Psoas muscle (tissue), 8 donors: ENCODE measurements at places on chromosomes 2 and 18. TPM values are rescaled to one million over a fixed set of nuclear protein-coding genes. Genes with fewer than 3 reads are reported as not detected.

Gene IL36B
- not detected for polyA plus RNA-seq

- DNase-seq: no peak
- no peak overlapping the region for H3K4me3 ChIP-seq
- no peaks in the 10 kb centered on the region for H3K36me3 ChIP-seq
Observed at GRCh38 chr2:199742884-199743283, 108.1 kb downstream of the FTCDNL1 start.

GRCh38 chr2:233428438-233428837 lies 74.1 kb downstream of the DGKD start:
- H3K27ac ChIP-seq: peak overlapping the region; percentile 96
- H3K36me3 ChIP-seq: no peaks in the 10 kb centered on the region
- H3K4me1 ChIP-seq: peaks cover 76% of the 10 kb centered on the region
- DNase-seq: no peak
- H3K27me3 ChIP-seq: no peaks in the 10 kb centered on the region
- peak overlapping the region; percentile 77 for H3K4me3 ChIP-seq

DNA sequence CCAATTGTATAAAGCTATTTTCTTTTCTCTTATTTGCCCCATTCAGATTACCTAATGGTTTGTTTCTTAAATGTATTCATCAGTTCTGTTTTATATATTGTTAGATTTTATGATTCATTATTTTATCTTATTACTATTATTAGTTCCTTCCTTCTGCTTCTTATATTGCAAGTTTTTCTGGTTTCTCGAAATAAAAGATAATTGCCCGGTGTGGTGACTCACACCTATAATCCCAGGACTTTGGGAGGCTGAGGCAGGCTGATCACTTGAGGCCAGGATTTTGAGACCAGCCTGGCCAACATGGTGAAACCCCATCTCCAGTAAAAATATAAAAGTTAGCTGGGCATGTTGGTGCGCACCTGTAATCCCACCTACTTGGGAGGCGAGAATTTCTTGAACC lies 37.8 kb downstream of the ANTXR1 start:
- no peaks in the 10 kb centered on the region for H3K4me1 ChIP-seq
- no peak overlapping the region for H3K4me3 ChIP-seq
- DNase-seq: no peak

DNA sequence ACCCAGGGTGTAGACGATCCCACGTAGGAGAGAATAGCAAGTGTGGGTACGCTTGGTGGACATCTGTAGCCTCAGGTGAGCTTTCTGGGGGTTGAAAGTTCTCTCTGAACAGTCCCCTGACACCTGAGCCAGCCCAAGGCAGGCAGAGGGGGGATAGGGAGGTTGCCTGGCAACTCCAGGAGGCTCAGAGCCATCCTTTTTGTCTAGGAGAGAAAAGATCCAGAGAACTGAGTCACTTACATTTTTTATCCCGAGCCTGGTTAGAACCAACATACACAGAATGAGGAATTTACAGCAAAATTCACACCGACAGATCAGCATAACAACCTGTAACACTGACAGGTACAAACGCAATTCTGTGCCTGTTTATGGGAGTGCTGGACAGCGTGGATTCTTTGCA lies 113.2 kb downstream of the SH3BP4 start:
- no peaks in the 10 kb centered on the region for H3K4me1 ChIP-seq
- no peaks in the 10 kb centered on the region for H3K27me3 ChIP-seq
- H3K4me3 ChIP-seq: no peak overlapping the region

DNA sequence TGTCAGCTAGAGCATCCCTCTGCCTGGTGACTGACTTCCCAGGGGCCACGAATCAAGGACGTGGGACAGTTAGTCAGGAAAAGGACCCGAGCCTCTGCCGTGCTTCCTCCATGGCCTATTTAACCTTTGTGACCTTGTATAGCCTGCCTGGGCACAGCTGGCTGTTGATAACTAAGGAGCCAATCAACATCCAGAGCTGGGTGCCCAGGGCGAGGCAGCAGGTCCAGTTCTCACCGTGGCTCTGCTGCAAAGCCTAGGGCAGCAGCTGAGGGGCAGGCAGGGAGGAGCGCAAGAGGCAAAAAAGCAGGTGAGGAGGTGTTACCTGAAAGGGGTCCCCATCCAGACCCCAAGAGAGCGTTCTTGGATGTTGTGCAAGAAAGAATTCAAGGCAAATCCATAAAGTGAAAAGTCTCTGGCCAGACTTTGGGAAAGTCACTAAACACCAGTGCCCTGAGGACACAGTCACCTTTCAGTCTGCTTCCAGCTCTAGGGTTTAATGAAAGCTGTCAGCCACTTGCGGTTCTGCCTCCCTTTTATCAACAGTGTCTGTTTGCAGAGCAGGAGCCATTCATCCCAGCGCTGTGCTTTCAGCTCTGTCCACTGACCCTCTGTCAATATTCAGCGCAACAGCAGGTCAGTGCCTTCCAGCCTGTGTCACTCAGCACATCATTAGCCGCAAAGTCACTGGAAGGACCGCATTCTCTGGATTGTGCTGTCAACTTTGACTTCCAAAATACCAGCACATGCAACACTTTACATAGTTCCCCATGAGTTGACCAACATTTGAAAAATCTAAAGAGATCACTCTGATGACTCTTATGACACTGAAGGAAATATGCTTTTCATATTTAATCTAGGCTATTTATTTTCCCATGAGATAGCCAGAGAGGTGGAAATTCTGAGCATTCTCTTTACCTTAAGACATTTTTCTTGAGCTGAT lies 38.6 kb upstream of the ASAP2 start:
- H3K4me1 ChIP-seq: no peaks in the 10 kb centered on the region
- peaks cover 4% of the 10 kb centered on the region for H3K27me3 ChIP-seq
- no peak overlapping the region for H3K27ac ChIP-seq
- H3K36me3 ChIP-seq: no peaks in the 10 kb centered on the region
- no peak overlapping the region for H3K4me3 ChIP-seq

Gene ANKRD23
- 608 TPM for polyA plus RNA-seq

GRCh38 chr18:59265974-59266369 lies 7.3 kb downstream of the RAX start:
- H3K27me3 ChIP-seq: peaks cover 81% of the 10 kb centered on the region
- DNase-seq: no peak
- no peaks in the 10 kb centered on the region for H3K36me3 ChIP-seq
- no peak overlapping the region for H3K4me3 ChIP-seq

Gene ACMSD
- not detected for polyA plus RNA-seq

DNA sequence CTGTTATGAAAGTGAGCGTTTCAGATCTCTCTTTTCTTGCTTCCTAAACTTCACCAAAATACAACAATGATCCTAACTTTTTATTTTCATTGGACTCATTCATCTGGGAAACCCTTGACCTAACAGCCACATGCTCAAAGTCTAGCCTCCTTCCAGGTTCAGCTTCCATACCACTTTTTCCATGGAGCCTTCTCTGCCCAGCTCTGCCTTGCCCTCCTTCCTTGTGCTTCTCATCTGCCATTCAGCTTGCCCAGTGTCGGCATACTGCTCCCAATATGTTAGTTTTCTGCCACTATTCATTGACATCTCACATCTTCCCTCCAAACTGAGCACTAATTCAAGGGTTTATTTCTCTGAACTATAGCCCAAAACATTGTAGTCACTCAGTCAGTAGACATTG lies 214.7 kb downstream of the RAD51AP2 start:
- no peak for DNase-seq
- H3K4me3 ChIP-seq: no peak overlapping the region
- H3K36me3 ChIP-seq: no peaks in the 10 kb centered on the region
- H3K27me3 ChIP-seq: no peaks in the 10 kb centered on the region
- H3K4me1 ChIP-seq: no peaks in the 10 kb centered on the region
- no peak overlapping the region for H3K27ac ChIP-seq

GRCh38 chr2:85988914-85989270 lies 100.1 kb upstream of the ST3GAL5 start:
- H3K4me3 ChIP-seq: no peak overlapping the region
- no peaks in the 10 kb centered on the region for H3K27me3 ChIP-seq
- peak overlapping the region; percentile 70 for H3K27ac ChIP-seq
- H3K4me1 ChIP-seq: peaks cover 26% of the 10 kb centered on the region
- DNase-seq: no peak
- no peaks in the 10 kb centered on the region for H3K36me3 ChIP-seq

DNA sequence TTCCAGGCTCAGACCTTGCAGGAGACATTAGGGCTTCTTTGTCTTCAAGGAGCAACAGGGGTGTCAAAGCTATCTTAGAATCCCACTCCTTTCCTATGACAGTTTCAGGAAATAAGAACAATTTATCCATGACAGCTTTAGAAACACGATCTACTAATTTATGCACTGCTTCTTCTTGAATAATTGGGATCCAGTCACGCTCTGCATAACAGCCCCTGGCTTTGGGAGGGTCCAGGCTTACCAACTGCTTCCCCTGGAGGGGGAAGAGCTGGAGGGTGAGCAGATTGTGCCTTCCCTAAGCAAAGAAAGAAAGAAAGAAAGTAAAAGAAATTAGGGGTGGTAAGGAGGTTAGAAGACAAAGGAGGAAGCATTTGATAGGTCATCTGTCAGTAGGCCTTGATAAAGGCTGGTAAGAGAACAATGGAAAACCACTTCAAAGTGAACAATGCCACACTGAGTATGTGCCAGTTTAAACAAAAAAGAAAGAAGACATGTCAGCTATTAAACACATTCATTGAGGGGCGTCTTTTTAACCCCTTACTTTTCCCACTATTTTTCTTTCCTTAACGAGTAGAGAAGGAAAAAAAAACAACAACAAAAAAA lies 327.6 kb downstream of the DCC start:
- H3K27me3 ChIP-seq: no peaks in the 10 kb centered on the region
- H3K4me1 ChIP-seq: no peaks in the 10 kb centered on the region
- no peak overlapping the region for H3K27ac ChIP-seq
- no peak overlapping the region for H3K4me3 ChIP-seq
- H3K36me3 ChIP-seq: no peaks in the 10 kb centered on the region
- DNase-seq: no peak

- H3K27me3 ChIP-seq: no peaks in the 10 kb centered on the region
- no peak for DNase-seq
- H3K27ac ChIP-seq: no peak overlapping the region
- H3K4me3 ChIP-seq: no peak overlapping the region
Observed at GRCh38 chr2:46504685-46505471, 25.5 kb downstream of the TMEM247 start.

Gene MAP2
- polyA plus RNA-seq: 1.4 TPM

DNA sequence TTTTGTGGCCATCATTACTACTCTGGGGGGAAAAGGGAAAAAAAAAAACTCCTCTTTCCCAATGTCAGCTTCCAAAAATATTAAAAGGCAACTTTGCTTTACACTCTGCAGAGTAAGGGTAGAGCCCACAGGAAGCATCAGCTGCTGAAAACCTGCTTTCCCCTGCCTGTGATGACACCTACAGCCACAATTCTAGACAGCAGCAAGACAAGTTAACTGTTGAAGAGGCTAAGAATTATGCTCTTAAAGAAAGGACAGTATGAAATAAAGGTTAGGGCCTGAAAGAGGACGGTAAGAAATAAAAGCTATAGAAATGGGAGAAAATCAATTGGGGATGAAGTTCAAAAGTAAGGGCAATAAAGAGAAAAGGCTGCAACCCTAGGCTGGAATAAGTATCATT lies 3.0 kb downstream of the PDE11A start:
- H3K36me3 ChIP-seq: no peaks in the 10 kb centered on the region
- no peaks in the 10 kb centered on the region for H3K4me1 ChIP-seq
- H3K27ac ChIP-seq: no peak overlapping the region
- H3K27me3 ChIP-seq: no peaks in the 10 kb centered on the region
- H3K4me3 ChIP-seq: no peak overlapping the region

- H3K27ac ChIP-seq: no peak overlapping the region
- peaks cover 7% of the 10 kb centered on the region for H3K4me1 ChIP-seq
- no peak for DNase-seq
- no peaks in the 10 kb centered on the region for H3K27me3 ChIP-seq
- no peaks in the 10 kb centered on the region for H3K36me3 ChIP-seq
- H3K4me3 ChIP-seq: no peak overlapping the region
Observed at GRCh38 chr2:106057206-106057605, 136.9 kb downstream of the UXS1 start.
